ENCODE measurements at places on chromosomes 4 and X.

DNA sequence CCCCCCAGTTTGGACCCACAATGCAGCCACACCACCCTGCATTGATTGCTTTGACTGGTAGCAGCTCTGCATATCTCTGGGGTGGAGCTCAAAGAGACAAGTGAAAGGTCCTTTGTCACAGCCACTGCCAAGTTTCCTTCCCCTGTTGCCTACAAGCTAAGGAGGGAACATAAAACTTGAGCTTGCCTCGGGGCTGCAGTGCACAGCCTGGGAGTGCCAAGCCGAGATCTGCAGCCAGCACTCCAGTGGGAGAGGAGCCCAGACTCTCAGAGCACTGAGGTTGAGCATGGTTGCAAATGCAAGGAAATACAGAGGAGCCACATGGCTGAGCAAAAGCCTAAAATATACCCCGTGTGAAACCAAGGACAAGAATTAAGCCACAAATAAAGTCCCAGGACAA, 142.2 kb downstream of the DKK2 start:
- no peak for DNase-seq

- no peak for DNase-seq
Measured at GRCh38 chr4:25654031-25654970, 1.4 kb upstream of the SLC34A2 start.

- DNase-seq = no peak
Measured at GRCh38 chr4:151942971-151943370, 182.2 kb upstream of the GATB start.

- no peak for DNase-seq
Measured at GRCh38 chrX:116605576-116605975, 142.8 kb upstream of the CT83 start.

- no peak for DNase-seq
Measured at GRCh38 chrX:64977830-64978229, 1.6 kb upstream of the ZC4H2 start.

DNA sequence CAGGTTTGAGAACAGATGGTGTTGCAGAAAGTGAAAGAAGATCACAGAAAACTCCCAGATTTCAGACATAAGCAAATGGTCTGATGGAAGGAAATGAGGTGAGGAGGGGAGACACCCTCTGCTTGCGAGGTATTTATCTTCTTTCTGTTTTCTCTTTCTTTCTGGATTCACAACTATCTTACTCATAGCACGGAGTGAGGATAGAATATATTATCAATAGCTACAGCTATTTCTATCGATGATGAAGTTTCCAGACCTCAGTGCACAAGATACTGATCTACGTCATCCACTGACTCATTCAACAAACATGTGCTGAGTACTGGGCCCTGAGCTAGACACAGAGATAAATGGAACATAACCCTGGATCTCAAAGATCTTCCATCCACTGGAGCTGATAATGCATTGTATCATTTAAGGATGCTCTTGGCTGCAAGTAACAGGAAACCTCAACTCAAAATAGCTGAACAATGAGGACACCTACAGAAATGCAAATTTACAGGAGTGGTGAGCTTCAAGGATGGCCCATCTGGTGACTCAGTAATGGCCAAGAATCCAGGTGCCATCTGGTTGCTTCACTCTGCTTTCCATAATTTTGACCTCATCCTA, 21.2 kb downstream of the SLC2A9 start:
- DNase-seq = no peak

DNA sequence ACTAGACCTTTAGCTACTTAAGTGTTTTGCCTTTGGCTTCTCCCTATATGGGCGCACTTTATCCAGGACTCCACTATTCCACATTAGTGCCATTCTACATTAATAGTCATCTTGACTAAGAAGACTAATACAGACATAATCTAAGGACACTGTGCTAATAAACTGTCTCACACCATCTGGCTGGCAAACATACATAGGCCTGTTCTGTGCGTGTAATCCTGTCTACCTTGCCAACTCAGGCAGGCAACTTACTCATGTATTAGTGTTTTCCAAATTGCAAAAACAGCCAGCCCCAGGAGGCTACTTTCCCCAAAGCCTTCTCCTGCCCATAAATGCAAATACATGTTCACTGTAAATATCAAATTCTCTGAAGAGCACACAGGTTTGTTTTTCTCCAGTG, 587.3 kb downstream of the TMA16 start:
- no peak for DNase-seq

DNA sequence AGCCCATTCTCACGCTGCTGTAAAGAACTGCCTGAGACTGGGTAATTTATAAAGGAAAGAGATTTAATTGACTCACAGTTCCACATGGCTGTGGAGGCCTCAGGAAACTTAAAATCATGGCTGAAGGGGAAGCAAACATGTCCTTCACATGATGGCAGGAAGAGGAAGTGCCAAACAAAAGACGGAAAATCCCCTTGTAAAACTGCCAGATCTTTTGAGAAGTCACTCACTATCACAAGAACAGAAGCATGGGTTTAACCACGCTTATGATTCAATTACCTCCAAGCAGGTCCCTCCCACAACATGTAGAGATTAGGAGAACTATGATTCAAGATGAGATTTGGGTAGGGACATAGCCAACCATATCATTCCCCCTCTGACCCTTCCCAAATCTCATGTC, 335.5 kb downstream of the IL15 start:
- DNase-seq = no peak

GRCh38 chrX:50704360-50704759, 109.6 kb downstream of the SHROOM4 start:
- no peak for DNase-seq

DNA sequence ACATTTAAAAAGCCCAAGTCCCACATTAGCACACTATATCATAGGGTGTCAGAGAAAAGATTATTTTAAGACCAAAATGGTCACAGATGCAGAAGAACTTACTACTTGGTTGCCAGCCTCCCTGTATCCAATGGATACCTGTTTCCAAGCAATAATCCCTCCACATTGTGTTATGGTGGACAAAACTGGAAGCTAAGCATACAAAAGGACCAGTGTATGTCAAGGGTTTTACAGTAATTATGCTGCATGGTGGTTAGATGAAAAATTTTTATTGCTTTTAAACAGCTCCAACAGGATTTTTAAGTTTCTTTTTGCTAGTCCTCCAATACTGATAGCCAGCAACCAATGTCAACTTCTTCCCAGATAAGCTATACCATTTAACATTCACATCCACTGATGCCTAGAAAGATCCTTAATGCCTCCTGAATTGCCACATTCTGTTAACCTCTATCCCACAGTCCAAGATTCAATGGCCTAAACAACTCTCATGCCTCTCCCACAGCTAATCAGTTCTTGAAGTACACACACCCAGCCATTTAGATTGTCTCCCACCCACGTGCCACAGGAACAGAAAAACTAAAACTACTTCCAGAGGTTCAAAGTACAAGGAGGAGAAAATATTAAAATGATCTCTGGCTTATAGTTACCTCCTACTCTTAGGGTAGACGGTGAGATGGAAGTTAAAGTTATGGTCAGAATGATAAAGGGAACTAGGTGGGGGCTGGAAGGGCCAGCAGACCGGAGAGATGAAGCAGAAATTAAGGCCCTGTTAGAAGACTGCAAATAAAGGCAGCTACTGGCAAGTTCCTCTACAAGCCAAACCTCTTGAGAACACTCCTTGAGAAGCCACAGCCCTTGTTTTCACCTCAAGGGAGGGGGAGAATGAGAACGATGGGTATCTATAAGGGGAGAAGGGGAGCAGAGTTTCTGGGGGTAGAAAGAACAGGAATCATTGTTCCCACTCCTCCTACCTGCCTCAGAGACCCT, 5.5 kb downstream of the MED14 start:
- no peak for DNase-seq

DNA sequence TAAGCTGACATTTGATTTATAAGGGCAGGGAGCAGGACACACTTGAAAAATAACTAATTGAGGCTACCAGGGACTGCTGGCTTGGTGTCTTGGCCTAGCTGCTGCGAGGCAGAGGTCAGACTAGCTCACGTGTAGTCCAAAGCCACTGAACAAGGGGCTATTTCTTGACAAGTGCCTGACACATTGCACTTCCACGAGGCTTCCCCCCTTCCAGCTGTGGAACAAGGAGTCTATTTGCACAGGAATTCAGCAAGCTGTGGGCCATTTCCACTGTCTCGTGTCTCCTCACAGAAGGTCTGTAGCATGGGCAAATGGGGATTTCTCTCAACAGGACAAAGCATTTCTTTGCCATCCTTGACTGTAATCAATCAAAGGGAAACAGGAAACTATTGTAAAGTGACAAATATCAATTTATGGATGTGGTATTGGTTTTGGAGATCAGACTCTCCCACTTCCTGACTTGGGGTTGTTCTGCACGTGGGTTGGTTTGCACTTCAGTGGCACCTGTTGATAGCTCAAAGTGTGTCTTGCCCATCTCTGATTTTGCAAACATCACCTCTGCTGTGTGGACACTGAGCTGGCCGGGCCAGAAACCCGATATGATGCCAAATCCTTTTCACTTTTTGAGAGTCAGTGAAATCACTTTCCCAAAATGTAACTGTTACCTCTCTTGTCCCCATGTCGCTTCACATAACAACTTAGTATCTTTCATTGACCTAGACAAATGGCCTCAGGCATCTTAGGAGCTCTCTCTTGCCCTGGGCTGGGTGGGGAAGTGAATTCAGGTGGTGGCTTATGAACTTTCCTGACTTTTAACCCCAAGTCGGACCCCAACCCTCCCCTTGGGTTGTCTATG, 107.4 kb upstream of the MAMLD1 start:
- no peak for DNase-seq

- DNase-seq = no peak
Measured at GRCh38 chr4:151798678-151799416, 38.0 kb upstream of the GATB start.

DNA sequence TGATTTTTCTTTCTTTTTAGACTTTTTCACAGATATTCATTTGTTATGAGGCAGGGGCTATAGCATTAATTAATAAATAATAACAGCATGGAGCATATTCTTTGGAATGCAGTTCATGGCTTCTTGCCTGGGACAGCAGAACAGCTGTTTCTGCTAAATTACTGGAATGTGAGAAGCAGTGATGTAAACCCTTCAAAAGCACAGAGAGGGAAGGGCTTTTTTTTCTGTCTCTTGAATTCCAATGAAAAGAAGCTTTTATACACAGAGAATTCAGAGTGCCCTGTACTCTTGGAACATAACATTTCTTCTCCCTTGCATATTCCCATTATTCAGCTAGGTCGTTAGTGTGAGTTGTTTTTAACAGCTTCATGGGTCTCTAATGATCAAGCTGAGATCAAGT, 28.5 kb upstream of the ANK2 start:
- no peak for DNase-seq

GRCh38 chr4:140049849-140050637, 103.9 kb downstream of the MAML3 start:
- no peak for DNase-seq
